ENCODE measurements at places on chromosomes 13 and 19.

DNA sequence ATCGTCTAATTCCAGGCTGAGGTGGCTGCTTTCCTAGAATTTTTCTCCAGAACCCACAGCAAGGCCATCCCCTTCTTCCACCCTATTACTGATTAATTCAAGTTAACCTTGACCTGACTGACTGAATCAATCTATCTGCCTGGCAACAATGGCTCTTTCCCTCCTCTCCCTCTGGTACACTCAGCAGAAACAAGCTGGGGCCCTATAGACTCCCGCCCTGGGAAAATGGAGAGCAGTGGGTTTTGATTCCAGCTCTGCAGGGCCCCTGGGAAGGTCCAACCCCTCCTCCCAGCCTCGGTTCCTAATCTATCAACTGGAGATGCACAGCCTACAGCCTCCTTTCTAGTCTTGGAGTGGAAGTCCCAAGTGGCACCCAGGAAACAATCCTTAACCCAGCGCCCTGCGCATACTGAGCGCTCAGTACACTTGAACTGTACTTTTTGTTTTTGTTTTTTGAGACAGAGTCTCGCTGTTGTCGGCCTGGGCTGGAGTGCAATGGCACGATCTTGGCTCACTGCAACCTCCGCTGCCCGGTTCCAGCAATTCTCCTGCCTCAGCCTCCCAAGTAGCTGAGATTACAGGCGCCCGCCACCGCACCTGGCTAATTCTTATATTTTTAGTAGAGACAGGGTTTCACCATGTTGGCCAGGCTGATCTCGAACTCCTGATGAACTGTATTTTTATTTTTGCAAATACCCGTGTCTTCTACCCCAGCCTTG, 5.2 kb upstream of the C3 start:
- no peak for DNase-seq

- no peak for DNase-seq
Observed at GRCh38 chr13:75369981-75370380, 112.0 kb downstream of the TBC1D4 start.

- DNase-seq: no peak
Observed at GRCh38 chr13:49410006-49410405, 33.9 kb downstream of the CAB39L start.

DNA sequence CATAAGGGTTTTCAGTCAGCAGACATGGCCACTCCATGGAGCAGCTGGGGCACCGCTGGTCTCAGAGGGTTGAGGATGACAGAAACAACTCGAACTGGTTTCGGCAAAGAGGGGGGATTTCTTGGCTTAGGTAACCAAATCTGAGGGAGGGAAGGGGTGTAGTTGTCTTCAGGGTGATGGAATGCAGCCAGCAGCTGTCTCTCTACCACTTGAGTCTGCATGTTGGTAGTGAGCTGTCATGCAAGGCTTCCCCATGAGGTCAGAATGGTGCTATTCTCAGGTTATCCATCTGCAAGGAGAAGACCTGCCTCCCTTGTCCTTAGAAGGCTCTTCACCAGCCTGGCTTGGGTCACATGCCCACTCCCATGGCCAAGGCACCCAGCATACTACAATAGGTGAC, 55.6 kb upstream of the PEG3 start:
- DNase-seq: no peak

DNA sequence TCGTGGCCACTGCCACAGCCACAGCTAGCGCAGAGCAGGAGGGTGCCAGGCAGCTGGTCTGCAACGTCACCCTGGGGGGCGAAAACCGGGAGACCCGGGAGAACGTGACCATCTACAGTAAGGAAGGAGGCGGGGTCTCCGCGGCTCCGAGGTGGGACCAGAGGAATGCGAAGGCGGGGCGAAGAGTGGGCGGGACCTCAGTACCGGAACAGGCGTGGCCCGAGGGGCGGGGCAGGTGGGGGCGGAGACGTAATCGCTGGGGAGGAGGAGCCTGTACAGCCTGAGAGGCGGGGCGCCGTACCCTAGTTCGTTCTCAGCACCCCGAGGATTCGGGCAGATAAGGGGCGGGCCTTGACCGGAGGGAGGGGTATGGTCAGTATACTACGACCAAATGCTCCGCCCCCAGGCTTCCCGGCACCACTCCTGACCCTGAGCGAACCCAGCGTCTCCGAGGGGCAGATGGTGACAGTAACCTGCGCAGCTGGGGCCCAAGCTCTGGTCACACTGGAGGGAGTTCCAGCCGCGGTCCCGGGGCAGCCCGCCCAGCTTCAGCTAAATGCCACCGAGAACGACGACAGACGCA, 2.5 kb downstream of the ICAM5 start:
- DNase-seq: peak; percentile 91

DNA sequence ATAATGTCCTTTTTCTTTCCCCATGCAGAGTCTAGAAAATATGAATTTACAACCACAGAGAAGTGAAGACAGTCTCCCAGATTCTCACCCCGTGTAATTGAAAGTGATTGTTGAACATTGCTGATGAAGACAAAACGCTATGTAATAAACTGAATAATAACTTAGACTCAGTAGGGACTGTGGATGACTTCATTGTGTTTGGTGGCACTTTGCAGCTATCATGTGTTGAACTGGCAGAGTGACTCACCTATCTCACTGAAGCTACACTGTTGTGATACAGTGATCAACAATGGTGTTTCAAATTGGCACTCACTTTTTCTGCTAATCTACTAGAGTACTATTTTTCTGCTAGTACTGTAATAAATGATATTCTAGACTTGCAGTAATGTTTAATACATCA, 261.3 kb downstream of the DACH1 start:
- no peak for DNase-seq

DNA sequence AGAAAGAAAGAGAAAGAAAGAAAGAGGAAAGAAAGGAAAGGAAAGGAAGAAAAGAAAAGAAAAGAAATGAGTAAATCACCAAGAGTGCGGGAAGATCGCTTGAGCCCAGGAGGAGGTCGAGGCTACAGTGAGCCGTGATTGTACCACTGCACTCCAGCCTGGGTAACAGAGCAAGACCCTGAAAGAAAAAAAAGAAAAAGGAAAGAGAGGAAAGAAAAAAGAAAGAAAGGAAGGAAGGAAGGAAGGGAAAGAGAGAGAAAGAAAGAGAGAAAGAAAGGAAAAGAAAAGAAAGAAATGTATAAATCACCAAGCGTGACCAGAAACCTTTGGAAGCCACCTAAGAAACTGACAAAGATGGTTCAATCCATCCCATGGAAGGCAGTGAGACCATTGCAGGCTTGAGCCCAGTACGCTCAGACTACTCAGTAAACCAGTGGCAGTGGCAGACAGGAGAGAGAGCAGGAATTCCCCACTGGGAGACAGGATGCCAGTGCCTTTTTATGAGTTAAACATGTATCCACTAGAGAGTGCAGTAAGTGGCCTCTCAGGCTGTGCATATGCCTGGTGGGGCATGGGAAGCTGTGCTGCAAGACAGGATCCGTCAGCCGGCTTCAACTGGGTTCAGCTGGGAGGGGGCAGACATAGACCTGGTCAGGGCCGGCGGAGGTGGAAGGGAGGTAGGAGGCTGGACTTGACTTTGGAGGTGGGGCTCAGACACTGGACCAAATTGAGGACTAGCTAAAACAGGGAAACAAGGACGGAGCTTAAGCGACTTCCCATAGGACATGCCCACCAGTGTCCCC, 4.8 kb downstream of the GPR42 start:
- DNase-seq: no peak

DNA sequence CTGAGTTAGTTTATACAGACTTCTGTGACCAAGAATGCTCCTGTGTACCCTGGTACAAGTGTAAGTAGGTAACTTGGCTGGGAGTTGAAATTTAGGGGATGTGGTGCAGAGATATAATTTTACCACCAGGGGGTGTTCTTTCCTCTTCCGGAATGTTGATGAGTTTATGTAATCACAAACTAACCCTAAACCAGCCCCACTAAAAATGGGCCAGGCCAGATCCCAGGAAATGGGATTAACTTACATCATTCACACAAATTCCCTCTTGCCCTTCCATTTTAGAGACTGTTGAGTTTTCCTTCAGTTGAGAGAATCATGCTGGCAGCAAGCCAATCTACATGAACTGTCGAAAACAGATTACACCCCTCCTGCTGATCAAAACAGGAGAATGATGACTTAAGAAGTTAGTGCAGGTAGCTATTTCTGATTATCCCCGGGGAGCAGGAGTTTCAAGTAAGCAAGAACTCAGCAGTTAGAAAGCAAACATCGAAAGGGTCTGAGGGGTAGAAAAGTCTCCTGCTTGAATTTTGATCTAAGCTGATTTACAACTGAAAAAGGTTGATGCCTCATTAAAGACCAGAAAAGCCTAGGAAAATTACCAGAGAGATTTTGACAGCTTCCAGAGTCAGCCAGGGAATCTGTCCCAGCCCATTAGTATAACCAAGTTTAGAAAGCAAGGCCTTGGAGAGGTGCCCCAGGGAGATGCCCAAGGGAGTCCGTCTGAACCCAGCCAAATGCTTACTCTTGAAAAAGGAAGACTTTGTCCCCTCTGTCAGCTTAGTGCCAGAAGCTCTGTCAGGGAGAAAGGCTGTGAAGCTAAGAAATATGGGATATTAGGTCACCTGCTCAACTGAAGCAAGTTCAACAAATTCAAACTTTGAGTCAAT, 32.3 kb upstream of the MED4 start:
- DNase-seq: peak; percentile 72

- peak; percentile 62 for DNase-seq
Observed at GRCh38 chr19:39078436-39079200, 5.5 kb upstream of the ACP7 start.

- DNase-seq: no peak
Observed at GRCh38 chr19:19489804-19490204, 25.5 kb downstream of the TSSK6 start.

DNA sequence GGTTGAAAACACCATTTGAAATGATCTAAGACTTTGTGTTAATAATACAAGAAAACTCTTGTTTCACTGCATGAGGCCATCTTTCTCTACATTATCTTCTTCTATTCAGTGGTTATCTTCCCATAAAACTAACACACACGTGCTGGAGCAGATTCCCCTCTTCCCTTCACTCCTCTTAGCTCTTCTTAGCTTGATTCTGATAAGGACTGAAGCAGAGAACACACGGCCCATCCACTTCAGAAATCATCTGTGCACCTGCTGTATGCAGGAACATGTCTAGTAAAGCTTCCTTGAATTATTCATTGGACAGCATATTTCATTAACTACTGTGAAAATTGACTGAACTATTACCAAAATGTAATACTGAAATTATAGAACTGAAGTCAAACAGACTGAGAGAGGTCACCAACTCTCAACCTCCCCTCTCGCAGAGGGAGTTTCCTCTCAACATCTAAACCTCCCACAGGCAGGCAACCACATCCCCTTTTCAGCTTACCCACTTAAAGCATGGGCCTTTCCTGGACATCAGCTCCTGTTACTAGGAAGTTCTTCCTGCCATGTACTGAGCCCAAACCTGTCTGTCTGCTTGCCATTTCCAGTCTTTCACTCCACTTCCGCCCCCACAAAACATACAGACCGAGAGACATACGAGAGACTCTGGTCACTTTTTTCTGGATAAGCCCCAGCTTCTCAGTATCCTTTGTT, 113.9 kb downstream of the CRYL1 start:
- no peak for DNase-seq

GRCh38 chr13:35475960-35476943, at the start of gene MAB21L1:
MAB21L1 (minus strand) TSS chr13:35476689; CDS start chr13:35476138, 551 bp downstream.
- DNase-seq: no peak

GRCh38 chr19:17209126-17210036, 5.8 kb upstream of the USE1 start:
- DNase-seq: no peak

DNA sequence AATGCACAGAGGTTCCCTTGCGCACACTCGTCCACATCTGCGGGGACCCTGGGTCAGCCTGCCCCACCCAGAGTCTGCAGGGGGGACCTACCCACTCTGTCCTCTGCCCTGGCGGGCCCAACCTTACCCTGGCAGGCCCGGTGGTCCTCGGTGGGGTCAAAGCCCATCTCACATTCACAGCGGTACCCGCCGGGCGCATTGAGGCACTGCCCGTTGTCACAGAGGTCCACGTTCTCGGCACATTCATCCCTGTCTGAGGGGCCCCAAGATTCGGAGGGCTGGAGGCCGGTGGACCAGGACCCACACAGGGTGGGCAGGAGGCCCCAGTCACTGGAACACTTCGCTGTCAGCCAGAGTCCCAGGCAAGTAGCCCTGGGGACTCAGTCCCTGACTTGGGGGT, 38.5 kb downstream of the FBN3 start:
- no peak for DNase-seq

GRCh38 chr19:57103573-57104277, 16.1 kb upstream of the USP29 start:
- DNase-seq: no peak

DNA sequence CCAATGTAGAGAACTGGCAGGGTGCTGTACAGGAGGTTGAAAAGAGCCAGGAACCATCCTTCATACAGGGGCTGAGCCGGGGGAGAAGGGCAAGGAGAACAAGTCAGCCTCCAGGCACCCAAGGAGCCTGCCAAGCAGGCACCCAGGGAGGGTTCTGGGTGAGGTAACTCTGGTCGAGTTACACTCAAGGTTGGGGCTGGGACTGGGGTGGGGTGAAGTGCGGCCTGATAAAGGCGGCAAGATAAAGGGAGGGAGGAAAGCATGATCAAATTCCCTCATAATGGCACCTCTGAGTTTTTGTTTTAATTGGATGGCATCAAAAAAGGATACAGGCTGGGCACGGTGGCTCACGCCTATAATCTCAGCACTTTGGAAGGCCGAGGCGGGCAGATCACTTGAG, 25.0 kb downstream of the ATP8B3 start:
- no peak for DNase-seq

DNA sequence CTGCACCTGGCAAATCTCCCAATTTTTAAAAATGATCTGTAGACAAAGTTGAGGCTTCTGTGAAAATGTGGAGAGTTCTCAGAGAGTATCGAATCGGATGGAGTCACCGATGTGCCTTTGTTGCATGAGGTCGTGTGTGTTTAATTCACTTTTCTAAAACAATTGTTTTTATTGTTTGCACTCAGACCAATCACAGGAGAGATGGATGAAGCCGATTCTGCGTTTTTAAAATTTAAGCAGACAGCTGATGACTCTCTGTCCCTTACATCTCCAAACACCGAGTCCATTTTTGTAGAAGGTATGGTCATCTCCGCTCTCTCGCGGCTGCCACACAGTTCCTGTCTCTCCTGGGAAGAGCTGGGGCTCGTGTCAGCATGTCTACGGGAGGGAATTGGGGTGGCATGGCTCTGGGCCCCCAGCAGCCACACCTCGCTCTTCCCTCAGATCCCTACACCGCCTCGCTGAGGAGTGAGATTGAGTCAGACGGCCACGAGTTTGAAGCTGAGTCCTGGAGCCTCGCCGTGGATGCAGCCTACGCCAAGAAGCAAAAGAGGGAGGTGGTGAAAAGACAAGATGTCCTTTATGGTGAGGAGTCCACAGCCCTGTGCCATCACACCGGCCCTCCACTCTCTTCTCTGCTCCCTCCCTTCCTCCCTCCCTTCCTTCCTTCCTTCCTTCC, 47.2 kb downstream of the PEX11G start:
- no peak for DNase-seq

DNA sequence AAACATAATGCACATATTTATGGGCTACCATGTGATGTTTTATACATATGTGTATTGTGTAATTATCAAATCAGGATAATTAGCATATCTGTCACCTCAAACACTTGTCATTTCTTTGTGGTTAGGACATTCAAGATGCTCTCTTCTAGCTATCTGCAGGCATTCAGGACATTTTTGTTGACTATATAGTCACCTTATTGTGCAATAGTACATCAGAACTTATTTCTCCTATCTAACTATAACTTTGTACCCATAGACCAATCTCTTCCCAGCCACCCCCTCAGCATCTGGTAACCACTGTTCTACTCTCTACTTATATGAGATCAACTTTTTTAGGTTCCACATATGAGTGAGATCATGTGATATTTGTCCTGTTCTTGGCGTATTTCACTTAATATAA, 20.3 kb downstream of the ZNF420 start:
- no peak for DNase-seq

Measured in LoVo (cell line).